ENCODE measurements at places on chromosomes 6 and 20. TPM values are rescaled to one million over a fixed set of nuclear protein-coding genes. Genes with fewer than 3 reads are reported as not detected.

Gene SRF
- total RNA-seq, result 13.9 TPM

Gene FAM184A
- not detected for total RNA-seq

Gene PAK5
- not detected for total RNA-seq

Gene GINS1
- total RNA-seq, result 36.8 TPM

Gene FRK
- total RNA-seq, result 1.4 TPM

Gene RAMACL
- total RNA-seq, result 0.10 TPM

Gene PPIL6
- 2.9 TPM for total RNA-seq

Gene CST5
- not detected for total RNA-seq

Gene LY6G6F
- not detected for total RNA-seq

Gene STK35
- total RNA-seq, result 11.6 TPM

Gene SULF2
- 21.6 TPM for total RNA-seq

Gene MAVS
- total RNA-seq, result 24.4 TPM

Gene PDE10A
- total RNA-seq, result 27.3 TPM

Gene OLIG3
- total RNA-seq, result not detected

Gene EYA4
- 8.0 TPM for total RNA-seq

Gene COL9A1
- total RNA-seq, result not detected

Gene SAYSD1
- 5.8 TPM for total RNA-seq

Gene LPA
- 0.09 TPM for total RNA-seq

Gene MMP24
- 31.0 TPM for total RNA-seq

Gene CST2
- total RNA-seq, result 0.62 TPM

Gene NR2E1
- not detected for total RNA-seq

Gene C4A
- 0.83 TPM for total RNA-seq

Gene OVOL2
- 0.28 TPM for total RNA-seq

Gene PBOV1
- not detected for total RNA-seq

Gene DOK5
- not detected for total RNA-seq

Gene CCN5
- 27.9 TPM for total RNA-seq

Gene FAXC
- total RNA-seq, result 7.3 TPM

Gene TMEM244
- total RNA-seq, result not detected

Gene EMILIN3
- total RNA-seq, result 0.40 TPM

Gene BHLHE23
- not detected for total RNA-seq

Gene RIPK1
- 11.4 TPM for total RNA-seq

Gene FOXQ1
- total RNA-seq, result 4.8 TPM

Gene SLC24A3
- not detected for total RNA-seq

Gene GJA1
- 62.7 TPM for total RNA-seq

Gene HLA-DMA
- 3.3 TPM for total RNA-seq

Gene BLCAP
- 53.0 TPM for total RNA-seq

Gene SLC17A9
- 0.06 TPM for total RNA-seq

Gene GNAS-AS1
- total RNA-seq, result not detected

Gene NOX3
- total RNA-seq, result not detected

Gene RPS21
- 3,109 TPM for total RNA-seq

Gene ELOVL2
- total RNA-seq, result 6.9 TPM

Gene CD24
- 243 TPM for total RNA-seq

Gene B3GALT4
- 0.95 TPM for total RNA-seq

Gene NDRG3
- 23.6 TPM for total RNA-seq

Gene RSPH4A
- 0.20 TPM for total RNA-seq

Gene RBCK1
- 138 TPM for total RNA-seq

Gene SPATS1
- total RNA-seq, result not detected
